ENCODE measurements at places on chromosomes 13 and 19. TPM values are rescaled to one million over a fixed set of nuclear protein-coding genes. Genes with fewer than 3 reads are reported as not detected.

Gene CGB2
- polyA plus RNA-seq = not detected

Gene ZNF628
- 5.6 TPM for polyA plus RNA-seq

Gene C19orf25
- polyA plus RNA-seq = 16.5 TPM

Gene ATXN8OS
- polyA plus RNA-seq = not detected

Gene ZNF98
- polyA plus RNA-seq = not detected

Gene SLC25A42
- polyA plus RNA-seq = 11.4 TPM

Gene APC2
- polyA plus RNA-seq = 0.06 TPM

Gene KRTDAP
- 0.21 TPM for polyA plus RNA-seq

Gene RGS9BP
- 0.03 TPM for polyA plus RNA-seq

Gene ZNF793
- 0.58 TPM for polyA plus RNA-seq

Gene PGLYRP2
- 0.06 TPM for polyA plus RNA-seq

Gene FCGBP
- polyA plus RNA-seq = 2.5 TPM

Gene CABP5
- polyA plus RNA-seq = not detected

Gene NCCRP1
- 0.40 TPM for polyA plus RNA-seq

Gene TMEM255B
- 14.2 TPM for polyA plus RNA-seq

Gene KLK4
- polyA plus RNA-seq = not detected

Gene MRPL57
- 19.9 TPM for polyA plus RNA-seq

Gene GRIN2D
- polyA plus RNA-seq = 0.07 TPM

Gene POGLUT2
- polyA plus RNA-seq = 2.9 TPM

Gene GJA3
- 0.03 TPM for polyA plus RNA-seq

Gene CYP2F1
- polyA plus RNA-seq = not detected

Gene ZNF567
- polyA plus RNA-seq = 1.8 TPM

Gene AP1M2
- 37.3 TPM for polyA plus RNA-seq

Gene CGB3
- polyA plus RNA-seq = not detected

Gene ZNF333
- polyA plus RNA-seq = 11.8 TPM

Gene IZUMO4
- polyA plus RNA-seq = 6.5 TPM

Gene GNG7
- 2.9 TPM for polyA plus RNA-seq

Gene IQCN
- polyA plus RNA-seq = 11.2 TPM

Gene PIBF1
- 4.1 TPM for polyA plus RNA-seq

Gene FOSB
- polyA plus RNA-seq = 341 TPM

Gene SLC7A1
- 14.4 TPM for polyA plus RNA-seq
